ENCODE measurements at places on chromosomes 3 and 15.

DNA sequence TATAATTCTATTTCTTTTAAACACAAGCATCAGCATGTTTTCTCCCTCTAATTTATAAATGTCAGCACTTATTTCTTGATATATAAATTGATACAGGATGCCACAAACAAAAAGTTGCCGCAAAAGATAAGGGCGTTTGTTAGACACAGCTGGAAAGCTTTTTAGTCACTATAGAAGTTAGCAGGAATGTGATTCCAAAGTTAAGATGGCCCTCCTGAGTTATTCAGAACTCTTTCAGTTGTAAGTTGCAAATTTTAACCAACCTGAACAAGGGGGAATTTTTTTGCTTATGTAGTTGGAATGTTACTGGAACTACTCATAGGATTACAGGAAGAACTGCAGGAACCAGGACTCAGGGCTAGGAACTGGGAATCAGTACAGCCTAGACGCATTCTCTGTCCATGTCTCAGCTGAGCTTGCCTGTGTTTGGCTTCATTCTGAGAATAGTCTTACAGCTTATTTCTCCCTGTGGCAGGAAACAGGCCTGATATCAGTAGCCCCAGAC is 166.3 kb downstream of the VGLL4 start:
- no peak for DNase-seq

GRCh38 chr3:16595778-16596177 is 9.4 kb downstream of the DAZL start:
- no peak for DNase-seq

GRCh38 chr15:38554354-38554753 is 10.3 kb downstream of the RASGRP1 start:
- DNase-seq, result no peak

GRCh38 chr3:46188708-46189107 is 19.4 kb downstream of the CCR1 start:
- DNase-seq, result no peak

- DNase-seq, result no peak
Observed at GRCh38 chr15:45399381-45400212, 21.3 kb upstream of the GATM start.

DNA sequence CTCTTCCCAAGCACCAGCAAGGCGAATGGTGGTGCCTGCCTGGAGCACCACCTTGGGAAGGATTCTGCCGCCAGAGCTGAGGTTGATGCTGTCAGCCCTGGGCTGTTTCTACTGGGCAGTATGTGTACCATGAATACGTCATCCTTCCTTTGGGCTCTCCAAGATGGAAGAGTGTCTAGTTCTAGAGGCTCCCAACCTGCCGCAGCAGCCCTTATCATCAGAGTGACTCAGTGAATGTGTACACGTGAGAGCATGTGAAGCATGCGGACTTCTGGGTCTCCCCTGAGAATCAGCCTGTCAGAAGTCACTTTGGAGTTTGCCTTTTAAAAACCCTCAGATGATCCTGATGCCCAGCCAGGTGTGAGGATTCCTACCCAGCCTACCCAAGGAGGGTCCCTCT is 20.9 kb downstream of the PLA2G4D start:
- DNase-seq, result no peak

DNA sequence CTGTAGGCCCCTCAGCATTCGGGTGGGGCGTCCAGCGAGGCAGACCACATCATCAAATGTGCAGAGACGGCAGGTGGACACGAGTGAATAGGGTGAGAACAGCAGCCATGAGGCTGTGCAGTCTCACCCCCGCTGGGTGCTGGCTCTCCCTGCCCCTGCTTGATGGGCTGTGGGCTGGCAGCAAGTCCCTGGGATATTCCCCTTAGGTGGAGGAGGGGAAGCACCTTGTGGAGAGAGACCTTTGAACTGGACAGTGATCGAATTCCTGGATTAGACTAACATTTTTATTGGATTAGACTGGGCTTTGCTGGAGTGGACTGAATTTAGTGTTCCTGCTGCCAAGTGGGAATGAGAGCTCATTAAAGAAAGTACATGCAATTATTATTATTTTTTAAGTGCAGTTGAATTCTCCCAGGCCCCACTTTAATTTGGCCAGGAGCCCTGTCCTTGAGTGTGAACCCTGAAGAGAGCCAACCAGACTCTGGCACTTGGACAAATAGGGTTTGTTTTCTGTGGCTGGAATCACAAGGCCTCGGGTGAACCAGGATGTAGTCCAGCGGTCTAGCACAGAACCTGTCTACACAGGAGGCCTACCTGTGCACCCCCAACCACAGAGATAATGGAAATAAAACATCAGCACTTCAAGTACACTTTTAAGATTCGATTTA is 193.1 kb downstream of the ABHD5 start:
- DNase-seq, result no peak

GRCh38 chr3:66885326-66886000 is 112.6 kb upstream of the KBTBD8 start:
- no peak for DNase-seq

DNA sequence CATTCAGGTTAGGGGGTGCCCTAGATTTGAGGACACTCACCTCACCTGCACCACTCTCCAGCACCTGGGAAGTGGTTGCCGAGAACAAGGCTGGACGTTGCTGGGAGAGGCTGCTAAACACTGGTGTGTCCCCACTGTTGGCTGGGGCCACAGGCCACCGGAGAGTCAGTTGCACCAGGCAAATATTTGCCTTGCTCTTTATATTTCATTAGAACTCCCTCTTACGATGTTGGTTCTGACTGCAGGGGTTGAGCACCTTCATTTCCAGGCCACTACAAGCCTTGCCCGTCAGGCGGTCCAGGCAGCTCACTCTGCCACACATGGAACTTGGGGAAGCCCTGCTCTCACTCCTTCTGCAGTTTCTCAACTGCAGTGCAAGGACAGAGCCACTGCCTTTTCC is 30.7 kb downstream of the HCN4 start:
- DNase-seq, result no peak

GRCh38 chr3:189458528-189458927 is 172.7 kb upstream of the TP63 start:
- DNase-seq, result no peak

GRCh38 chr3:23873941-23874340 is 42.8 kb downstream of the NKIRAS1 start:
- no peak for DNase-seq

DNA sequence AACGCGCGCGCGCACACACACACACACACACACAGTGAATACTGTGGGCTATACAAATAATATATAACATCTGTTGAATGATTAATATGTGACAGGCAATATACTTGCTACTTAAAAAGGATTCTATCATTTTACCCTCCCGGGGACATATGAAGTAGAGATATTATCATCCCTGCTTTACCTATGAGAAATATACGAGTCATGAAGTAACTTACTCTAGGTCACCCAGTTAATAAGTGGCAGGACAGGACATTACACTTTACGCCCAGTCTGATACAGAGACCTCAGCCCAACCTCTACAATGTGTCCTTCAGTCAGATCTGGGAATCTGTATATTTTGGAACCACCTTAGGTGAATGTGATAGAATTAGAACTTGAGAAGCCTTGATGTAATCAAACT is 55.4 kb downstream of the CCDC54 start:
- DNase-seq, result no peak

DNA sequence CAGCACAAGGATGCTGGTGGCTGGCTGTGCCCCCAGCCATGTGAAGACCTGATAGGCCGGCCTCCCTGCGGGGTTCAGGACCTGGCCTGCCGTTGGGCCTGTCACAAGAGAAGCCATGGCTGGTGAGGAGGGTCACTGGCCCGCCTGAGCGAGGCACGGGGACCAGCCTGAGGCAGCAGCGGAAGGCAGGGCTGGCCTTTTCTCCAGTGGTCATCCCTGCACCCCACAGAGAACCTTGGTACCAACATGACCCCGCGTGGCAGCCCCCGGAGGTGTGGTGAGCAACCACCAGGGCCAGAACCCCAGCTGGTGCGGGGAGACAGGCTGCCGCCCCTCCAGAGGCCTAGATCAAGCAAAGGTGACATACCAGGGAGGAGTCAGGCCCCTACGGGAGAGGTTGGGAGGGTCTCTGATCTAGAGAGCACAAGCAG is 134.1 kb upstream of the MEF2A start:
- no peak for DNase-seq

- DNase-seq, result no peak
Observed at GRCh38 chr3:122825460-122825859, 30.6 kb downstream of the SLC49A4 start.

- DNase-seq, result no peak
Observed at GRCh38 chr3:4584456-4585249, 91.5 kb downstream of the ITPR1 start.

GRCh38 chr3:178255315-178255714 is 280.9 kb upstream of the KCNMB2 start:
- no peak for DNase-seq

DNA sequence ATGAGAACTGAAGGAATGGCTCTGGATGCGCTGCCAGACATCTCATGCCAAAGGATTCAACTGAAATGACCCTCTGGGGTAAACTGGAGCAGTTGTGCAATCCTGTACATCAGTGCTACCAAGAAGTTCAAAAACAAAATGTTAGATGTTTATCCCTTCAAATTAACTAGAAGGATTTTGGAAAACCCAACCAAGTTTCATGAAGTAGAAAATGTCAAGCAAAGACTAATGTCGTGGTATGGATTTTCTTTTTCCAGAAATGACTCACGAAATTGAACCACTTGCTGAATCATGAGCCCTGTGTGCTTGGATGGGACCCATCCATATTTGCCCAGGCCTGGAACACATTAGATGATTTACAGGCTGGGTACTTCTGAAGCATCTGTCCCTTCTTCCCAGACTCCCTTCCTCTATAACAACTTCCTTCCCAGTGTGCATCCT is 101.6 kb downstream of the LRTM1 start:
- no peak for DNase-seq

All from stimulated activated CD8-positive, alpha-beta memory T cell treated with anti-CD3 and anti-CD28 coated beads, Interleukin-7, amount 100 ng/mL, for 48 hours (primary cell).